T-helper 9 cell (primary cell): ENCODE measurements at places on chromosomes 11 and 22.

- no peak for DNase-seq
These were observed at the start of gene AMPD3 for GRCh38 chr11:10454878-10455631. Gene AMPD3 (plus strand): TSS chr11:10455264. CDS start chr11:10461520, 6,256 bp downstream.

DNA sequence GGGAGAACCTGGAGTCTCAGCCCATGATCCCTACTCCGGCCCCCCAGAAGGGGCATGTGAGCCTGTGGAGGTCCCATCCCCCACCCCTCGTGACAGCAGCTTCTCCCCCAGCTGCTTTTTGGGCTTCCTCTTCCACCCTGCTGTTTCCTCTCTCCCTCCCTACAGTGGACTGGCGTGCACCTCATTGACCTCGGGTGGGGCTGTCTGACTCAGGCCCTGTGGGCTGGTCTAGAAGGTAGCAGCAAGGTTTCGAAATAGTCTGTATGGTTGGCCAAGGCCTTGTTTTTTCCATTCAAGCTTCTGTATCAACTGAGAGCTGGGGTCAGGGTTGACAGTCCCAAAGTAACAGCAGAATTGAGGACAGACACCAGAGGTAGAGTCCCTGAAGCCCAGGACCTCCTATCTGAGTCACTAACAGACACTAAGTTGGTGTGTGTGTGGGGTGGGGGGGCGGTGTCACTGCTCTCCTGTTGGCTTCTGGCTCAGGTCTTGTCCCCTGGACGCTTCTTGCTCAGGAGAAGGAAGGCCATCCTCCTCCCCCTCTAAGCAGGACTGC, 7.7 kb downstream of the SLC37A2 start:
- DNase-seq = no peak

GRCh38 chr22:40867109-40867508, 5.2 kb upstream of the DNAJB7 start:
- no peak for DNase-seq

GRCh38 chr11:121464352-121464946, 11.7 kb upstream of the SORL1-AS1 start:
- DNase-seq = peak; percentile 58

- no peak for DNase-seq
These were observed 46.0 kb downstream of the SC5D start for GRCh38 chr11:121338536-121338935.

- DNase-seq = no peak
These were observed 10.5 kb downstream of the ELFN2 start for GRCh38 chr22:37416827-37417226.

- DNase-seq = no peak
These were observed 40.5 kb downstream of the NAT10 start for GRCh38 chr11:34145847-34146381.

DNA sequence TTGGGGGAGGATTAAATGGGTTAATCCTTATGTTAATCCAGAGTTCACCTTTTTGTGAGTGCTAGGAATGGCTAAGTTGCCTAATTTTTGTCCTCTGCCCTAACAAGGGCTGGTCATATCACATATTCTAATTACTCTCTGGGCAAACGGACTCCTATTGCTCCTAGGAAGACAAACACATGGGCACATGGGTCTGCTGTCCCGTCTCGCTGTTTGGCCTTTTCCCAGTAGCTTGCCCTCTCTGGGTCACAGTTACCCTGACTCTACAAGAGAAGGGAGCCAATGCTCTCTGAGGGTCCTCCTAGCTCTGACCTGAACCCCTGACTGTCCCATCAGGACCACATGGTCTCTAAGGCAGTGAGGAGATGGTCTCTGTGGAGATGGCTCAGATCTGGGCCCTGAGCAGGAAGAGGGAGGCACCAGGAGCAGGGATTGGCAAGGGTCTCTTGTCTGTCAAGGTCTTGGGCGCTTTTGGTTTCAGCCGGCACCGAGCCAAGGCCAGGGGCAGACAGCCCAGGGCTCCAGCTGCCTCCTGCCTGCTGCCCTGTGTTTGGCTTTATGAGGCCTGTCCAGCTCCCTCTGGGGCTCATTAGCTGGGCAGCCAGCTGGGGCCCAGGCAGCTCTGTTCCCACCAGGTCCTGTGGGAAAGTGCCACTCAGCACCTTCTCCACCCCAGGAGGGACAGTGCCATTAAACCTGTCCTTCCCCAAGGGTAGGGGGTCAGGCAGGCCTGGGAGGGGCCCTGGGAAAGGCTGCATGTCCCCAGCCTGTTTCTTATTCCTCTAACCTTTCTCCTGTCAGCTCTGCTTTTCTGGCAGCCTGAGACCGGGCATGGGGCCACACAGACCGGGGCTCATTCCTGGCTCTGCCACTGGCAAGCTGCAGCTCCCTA, 559.9 kb downstream of the MN1 start:
- DNase-seq = no peak

DNA sequence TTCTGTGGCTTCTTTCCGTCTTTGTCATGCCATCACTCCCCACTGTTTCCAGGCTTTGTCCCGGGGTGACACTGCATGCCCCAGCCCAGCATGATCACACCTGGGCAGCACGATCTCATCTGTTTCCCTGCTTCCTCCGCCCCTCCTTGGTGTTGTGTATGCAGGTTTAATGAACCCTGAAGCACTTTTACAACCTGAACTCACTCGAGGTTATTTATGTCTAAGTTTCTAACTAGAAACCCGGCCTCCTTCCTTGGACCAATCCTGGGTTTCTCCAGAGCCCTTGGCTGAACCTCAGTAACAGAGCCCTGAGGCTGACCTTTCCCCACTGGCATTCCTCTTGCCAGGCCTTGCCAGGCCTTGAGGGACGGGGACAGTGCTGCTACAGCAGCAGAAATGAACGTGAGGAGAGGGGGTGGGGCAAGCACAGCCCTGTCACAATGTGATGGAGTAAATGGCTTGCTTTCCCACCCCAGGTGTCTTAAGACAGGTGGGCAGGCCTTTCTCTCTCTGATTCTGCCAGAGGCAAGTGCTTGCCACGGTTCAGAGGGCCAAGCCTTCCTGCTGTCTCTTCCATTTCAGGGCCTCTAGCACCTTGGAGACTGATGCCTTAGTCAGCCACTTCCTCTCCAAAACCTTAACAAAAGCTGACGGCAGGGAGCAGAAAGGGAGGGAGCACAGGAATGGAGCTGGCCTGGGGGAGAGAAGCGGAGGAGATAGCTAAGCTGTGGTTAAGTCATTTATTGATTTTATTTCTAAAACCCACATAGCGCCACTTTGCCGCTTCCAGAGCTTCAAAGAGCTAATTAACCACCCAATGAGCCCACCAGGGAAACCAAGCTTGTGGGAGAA, 3.1 kb upstream of the PYGM start:
- no peak for DNase-seq

DNA sequence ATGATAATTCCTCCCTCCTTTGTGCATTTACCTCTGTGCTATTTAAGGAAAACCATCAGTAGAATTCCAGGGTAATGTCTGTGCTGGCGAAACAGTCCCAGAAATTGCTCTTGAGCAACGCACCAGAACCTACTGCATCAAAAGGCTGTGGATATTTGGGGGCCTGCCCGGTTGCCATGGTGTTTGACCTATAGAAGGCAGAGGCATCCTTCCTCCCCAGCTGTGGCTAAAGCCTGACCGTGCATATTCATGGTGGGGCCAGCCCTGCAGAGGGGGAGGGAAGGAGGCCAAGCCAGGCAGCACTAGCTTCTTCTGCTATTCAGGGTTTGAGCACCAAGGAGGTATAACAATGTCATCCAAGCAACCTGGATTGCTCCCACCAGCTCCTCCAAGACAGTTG, 215.0 kb upstream of the E2F8 start:
- DNase-seq = no peak

GRCh38 chr11:45208135-45208534, 61.7 kb downstream of the PRDM11 start:
- no peak for DNase-seq

GRCh38 chr11:116955949-116956348, 118.5 kb upstream of the APOA1 start:
- DNase-seq = no peak

DNA sequence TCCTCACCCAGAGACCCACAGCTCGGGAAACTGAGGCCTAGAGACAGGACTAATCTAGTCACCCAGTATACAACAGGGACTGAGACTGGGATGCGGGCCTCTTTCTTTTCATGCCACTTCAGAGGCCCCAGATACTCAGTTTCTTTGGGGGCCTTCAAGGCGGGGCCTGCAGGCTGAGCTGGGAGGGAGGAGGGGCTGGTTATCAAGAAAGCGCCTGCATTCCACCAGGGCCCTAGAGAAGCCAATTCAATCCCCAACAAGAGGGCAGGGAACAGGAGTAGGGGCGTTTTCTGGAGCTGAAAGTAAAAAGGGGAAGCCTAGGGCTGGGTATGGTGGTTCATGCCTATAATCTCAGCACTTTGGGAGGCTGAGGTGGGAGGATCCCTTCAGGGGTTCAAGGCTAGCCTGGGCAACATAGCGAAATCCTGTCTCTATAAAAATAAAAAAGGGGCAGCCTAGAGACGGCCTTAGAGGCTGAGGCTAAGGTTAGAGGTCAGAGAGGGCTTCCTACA, 1.6 kb downstream of the ATG2A start:
- DNase-seq = no peak

GRCh38 chr11:31767685-31768084, 43.4 kb downstream of the PAX6 start:
- DNase-seq = no peak

GRCh38 chr11:27076121-27076589, 35.5 kb downstream of the BBOX1 start:
- DNase-seq = no peak

DNA sequence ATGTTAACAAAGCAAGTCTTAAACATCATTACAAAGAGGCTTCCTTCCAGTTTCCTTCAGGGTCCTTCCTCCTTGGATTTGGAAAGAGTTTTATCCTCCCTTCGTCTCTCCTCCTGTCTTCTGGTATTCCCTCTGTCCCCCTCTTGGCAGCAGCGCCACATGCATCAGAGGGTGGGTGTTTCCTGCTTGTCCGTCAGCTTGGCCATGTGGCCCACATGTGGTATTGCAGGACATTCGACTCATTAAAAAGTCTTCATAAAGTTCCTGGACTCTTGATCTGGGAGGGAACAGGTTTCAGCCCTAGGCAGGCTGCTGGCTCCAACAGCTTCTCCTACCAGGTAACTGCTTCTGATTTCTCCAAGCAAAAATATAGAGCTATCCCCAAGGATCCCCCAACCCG, 189.8 kb downstream of the CSNK2A3 start:
- no peak for DNase-seq

GRCh38 chr11:66957971-66958231, 282 bp downstream of the PC start:
- no peak for DNase-seq
